ENCODE measurements at places on chromosomes 3 and 15.

GRCh38 chr3:12518261-12519028 is 26.9 kb downstream of the MKRN2OS start:
- DNase-seq = no peak

GRCh38 chr3:15541371-15541770 is 19.9 kb upstream of the COLQ start:
- DNase-seq = no peak

DNA sequence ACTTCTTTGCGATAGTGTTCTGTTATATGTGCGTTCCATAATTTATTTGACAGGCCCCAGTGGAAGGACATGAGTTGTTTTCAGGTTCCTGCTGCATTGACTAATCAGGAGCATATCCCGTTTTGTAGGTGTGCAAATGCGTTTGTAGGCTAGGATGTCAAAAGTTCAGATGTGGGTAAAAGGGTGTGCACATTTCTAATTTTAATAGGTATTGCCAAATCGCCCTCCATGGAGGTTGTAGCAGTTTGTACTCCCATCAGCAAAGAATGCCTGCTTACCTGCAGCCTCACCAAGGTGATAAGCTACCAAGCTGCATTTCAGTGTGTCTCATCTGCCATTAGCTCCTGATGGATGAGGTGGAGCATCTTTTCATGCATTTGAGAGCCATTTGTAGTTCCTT is 36.3 kb downstream of the KLF13 start:
- no peak for DNase-seq

- DNase-seq = no peak
Measured at GRCh38 chr3:193556841-193557240, 2.1 kb upstream of the ATP13A4 start.

DNA sequence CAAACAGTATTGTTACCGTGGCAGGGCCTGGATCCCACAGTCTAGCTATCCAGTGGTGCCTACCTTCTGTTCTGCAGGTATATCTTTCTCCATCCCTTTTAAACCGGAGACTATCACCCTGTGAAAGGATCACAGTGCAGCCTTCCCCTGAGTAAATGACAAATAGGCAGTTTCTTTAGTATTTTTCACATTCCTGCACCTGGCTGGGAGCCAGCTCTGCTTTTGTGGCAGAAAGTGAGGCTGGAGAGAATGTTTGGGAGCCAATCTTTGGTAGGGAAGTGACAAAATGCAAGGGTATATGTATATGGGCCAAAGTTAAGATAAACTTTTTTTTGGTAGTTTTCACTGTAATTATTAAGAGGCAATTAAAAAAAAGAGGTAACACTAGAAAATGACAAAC is 54.8 kb downstream of the ARHGEF26 start:
- DNase-seq = no peak

- DNase-seq = no peak
Measured at GRCh38 chr15:48244921-48245320, 38.8 kb downstream of the SLC12A1 start.

Data from activated effector memory CD4-positive, alpha-beta T cell treated with Interleukin-2 at 50 U/mL for 16 hours (primary cell).